ENCODE measurements at places on chromosomes 3 and 15.

DNA sequence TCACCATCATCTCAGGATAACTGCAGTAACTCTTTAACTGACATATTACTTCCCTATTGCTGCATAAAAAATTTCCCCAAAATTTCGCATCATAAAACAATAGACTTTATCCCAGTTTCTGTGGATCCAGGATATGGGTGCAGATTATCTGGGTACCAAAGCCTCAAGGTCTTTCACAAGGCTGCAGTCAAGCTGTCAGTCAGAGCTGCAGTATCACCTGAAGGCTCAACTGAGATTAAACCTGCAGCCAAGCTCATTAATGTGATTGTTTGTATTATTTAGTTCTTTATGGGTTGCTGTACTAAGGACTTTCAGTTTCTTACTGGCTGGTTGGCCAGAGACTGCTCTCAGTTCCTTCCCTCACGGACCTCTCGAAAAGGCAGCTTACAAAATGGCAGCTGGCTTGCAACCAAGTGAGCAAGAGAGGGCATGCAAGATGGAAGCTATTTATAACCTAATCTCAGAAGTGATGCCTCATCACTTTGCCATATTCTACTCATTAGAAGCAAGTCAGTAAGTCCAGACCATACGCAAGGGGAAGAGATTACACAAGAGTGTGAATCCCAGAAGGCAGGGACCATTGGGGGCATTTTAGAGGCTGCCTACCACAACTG lies 54.9 kb downstream of the DCUN1D1 start:
- no peak for DNase-seq

- DNase-seq, result peak; percentile 82
Measured at GRCh38 chr3:197466586-197467399, 89.0 kb downstream of the BDH1 start.

DNA sequence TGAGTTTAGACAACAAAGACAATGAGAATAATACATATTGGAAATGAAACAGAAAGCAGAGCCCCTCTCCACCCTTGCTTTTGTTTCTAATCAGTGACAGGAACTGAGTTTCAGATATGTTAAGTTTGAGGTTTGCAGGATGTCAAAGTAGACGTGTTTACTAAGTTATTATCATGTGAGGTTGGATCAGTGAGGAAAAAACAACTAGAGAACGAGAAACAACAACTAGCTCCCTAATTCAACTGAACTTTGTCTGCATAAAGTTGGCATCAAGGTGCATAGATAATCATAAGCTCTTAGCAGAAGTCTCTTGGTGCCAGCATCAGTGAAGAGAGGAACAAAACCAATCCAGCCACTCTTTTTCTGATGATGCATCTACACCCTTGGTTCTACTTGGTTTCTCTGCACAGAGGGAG lies 491.1 kb upstream of the NR2F2 start:
- DNase-seq, result no peak

GRCh38 chr15:52746162-52746757 lies 43.9 kb downstream of the ONECUT1 start:
- no peak for DNase-seq

- no peak for DNase-seq
Measured at GRCh38 chr3:105385819-105386508, 19.3 kb downstream of the ALCAM start.

DNA sequence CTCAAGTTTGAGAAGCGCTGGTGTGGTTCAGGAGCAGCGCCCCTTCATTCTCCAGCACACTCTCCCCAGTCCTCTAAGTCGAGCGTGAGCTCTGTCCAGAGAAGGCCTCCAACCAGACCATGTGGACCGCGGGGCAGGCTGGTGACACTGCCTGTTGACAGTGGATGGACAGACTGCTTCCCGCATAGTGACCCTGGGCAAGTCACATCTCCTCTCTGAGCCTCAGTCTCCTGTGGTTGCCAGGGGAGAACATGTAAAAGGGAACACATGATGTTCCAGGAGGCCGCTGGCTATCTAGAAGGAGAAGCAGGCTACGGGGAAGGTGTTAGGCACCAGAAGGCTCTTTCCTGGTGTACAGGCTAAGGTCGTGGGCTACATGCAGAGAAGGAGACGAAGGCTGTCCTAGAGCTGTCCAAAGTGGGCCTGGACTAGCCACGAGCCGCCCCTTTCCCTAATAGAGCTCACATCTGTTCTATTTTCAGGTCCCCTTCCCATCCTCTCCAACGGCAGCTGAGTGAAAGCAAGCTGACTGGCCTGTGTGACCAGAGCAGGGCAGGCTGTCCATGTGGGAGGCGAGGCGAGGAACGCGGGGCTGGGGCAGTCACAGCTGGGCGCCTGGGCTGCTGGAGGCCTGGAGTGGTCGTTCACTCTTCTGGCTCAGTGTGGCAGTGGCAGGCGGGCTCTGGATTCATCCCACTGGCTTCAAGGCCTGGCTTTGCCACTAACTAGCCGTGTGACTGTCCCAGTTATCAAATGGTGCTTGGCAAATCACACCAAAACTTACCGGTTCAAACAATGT lies 11.1 kb downstream of the ISG20 start:
- DNase-seq, result no peak

DNA sequence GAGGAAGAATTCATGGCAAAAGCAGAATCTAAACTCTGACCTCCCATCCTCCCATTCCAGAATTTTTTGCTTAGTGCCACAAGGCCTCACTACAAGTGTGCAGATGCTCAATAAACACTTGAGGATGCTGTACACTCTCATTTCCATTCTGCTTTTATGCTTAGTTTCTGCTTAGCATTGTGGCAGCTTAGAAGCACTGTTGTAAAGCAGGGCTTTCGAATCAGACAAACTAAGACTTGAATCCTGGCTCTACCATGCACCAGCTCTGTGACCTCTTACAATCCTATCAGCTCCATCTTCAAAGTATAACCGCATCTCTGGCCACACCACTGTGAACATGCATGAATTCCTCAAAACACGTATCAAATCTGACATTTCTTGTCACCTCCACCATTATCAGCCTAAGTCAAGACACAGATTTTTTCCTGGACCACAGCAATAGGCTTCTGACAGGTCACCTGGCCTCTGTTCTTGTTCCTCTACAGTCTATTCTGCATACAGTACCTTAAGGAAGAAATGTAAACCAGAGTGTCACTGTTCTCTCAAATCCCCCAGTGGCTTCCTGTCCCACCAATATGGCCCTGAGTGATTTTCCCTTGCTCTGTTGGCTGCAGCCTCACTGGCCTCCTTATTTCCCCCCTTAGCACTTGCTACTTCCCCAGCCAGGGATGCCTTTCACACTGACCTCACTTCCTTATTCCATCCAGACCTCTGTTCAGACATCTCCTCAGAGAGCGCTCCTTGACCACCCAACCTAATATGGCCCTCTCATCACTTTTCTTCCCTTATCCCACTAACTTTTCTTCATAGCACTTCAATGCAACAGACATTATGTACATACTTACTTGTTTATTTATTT lies 8.1 kb upstream of the PHC3 start:
- DNase-seq, result no peak

DNA sequence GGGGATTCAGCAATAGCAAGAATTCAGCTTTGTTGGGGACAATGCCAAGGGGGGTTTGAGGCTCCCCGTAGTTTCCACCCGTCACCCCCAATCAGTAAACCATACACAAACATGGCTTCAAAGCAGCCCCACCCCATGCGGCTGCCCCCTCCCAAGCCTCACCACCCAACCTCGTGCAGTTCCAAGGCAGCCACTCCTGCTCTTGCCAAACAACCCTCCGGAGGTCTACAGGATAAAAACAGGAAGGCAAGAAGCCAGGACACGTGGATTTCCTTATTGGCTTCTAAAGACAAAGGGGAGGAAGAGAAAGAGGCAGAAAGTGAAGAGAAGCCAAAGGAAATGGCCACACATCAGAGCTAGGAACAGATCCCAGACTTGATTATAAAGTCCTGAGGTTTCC lies 121.1 kb downstream of the SHQ1 start:
- DNase-seq, result no peak

DNA sequence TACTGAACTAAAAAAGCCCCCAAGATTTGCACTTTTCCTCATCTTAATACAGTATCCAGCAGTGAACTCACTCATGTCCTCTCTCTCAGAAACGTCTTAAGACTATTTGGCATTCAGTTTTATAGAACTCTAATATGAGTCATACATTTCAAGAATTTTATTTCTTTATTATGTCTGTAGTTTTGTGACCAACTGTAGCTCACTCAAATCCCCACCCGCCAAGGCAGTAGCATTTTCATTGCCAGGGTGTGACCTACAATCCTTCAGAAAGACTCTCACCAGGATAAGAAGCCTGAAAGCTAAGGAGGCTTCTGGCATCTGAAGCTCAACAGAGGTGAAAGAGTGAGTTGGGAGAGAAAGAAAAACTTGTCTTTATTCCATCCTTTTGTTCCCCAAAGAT lies 537.1 kb downstream of the RSL24D1 start:
- no peak for DNase-seq

DNA sequence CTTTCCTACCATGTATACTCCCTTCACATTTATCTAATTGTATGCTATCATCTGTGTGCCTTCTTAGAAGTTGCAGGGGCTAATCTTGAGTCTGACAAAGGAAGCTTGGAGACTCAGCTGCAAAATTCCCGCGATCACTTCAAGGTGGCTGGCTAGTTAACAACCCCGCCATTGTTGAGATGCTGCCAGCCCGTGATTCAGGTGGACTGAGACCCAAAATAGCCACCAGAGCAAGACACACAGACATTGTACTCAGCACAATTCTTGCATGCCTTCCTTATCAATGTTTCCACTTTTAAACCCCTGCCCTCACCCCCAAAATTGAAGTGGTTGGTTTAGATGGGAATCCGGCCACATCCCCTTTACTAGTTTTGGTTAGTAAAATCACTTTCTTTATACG lies 225.8 kb upstream of the ZNF717 start:
- DNase-seq, result no peak

DNA sequence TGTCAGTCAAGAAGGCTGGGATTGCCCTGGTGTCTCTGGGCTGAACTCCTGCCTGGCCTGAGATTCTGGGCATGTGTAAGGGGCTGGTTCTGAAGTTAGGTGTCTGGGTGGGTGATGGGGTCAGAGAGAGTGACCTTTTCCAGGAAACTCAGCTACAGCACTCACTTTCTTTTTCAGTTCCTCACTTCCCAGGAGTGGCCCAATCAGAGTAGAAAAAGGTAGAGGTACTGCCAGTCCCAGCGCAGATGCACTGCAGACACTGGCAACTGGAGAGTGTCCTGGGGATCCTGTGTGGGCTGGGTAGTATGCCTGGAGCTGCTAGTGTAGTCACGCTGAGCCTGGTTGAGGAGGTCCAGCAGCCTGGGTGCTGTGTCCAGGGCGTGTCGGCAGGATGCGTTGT lies 46.5 kb upstream of the APEH start:
- DNase-seq, result no peak
